ENCODE measurements at places on chromosomes 4 and X.

GRCh38 chrX:106802388-106803275 is at the start of gene TBC1D8B:
TSS of gene TBC1D8B (plus strand) at chrX:106802673. CDS start at chrX:106802854, 181 bp downstream.
- DNase-seq = peak; percentile 87

DNA sequence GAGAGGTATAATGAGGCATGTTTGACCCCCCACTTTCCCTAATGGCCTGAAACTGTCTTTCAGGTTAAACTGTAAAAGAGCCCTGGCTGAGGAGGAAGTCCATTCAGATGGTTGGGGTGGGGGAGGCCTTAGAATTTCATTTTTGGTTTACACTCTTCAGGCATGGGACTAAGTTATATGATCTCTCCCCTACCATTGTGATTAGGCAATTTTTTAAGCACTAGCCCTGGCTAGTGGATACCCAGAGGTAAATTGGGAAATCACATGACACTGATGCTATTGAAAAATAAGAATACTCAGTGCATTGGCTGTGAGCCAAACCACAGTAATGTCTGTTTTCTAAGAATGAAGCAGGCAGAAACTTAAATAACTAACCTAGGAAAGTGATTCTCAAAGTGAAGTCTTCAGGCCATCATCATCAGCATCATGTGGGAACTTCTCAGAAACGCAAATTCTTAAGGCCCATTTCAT is 149.7 kb downstream of the RRAGB start:
- peak; percentile 1 for DNase-seq

DNA sequence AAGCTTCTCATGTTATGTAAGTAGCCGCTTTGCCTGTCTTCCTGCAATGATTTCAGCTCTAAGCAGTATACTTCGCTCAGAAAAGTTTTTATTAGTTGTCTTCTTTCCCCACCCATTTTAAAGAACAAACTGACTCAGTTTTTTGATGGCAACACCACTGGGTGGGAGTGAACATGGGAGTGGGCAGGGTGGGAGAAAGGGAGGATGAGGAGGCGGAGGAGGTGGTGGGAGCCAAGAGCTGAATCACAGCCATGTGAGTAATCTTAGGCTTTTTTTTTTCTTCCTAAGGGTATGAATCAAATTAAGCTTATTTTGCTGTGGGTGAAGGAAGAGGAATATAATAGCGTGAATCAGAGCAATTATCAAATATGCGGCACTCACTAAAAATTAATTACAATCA is 574.3 kb upstream of the DIPK2B start:
- no peak for DNase-seq

- DNase-seq = no peak
These were observed 651.9 kb upstream of the PCDH7 start for GRCh38 chr4:30068234-30068633.

DNA sequence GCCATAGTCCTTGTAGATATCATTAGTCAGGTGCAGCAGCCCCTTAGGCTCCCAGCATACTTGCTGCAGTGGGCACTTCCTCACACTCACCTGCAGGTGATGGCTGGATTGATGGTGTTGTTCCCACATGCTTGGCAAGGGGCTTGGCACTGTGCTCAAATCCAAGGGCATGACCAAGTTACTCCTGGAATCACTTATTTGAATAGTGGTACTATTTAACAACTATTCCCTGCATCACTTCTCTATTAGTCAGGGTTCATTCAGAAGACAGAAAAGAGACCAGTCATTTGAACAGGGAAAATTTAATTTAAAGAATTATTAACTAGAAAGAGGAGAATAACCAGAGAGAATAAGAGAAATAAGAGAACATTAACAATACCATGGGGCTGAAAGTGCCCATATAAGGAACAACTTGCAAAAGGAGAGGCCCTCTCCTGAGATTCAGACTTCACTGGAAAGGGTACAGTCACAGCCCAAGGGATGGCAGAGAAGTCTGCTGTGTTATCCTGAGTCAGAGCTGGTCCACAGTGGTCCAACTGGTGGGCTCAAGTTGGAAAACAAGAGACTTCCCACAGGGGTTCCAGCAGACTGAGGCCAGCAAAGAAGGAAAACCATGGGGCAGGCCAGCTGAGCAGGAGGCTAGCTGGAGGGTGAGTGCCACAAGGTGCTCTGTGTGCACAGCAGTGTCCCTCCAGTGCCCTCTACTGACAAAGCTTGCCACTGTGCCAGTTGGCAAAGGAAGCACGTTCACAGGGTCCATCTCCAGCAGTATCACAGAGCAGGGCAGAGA is 9.8 kb downstream of the SPP1 start:
- no peak for DNase-seq

- no peak for DNase-seq
These were observed 27.0 kb upstream of the GPR78 start for GRCh38 chr4:8553216-8553615.

- peak; percentile 61 for DNase-seq
These were observed 4.8 kb downstream of the SLC49A3 start for GRCh38 chr4:683982-684622.

GRCh38 chr4:141501395-141501794 is 135.0 kb upstream of the IL15 start:
- DNase-seq = no peak

GRCh38 chr4:113146876-113147358 is 97.5 kb downstream of the ANK2 start:
- peak; percentile 33 for DNase-seq

DNA sequence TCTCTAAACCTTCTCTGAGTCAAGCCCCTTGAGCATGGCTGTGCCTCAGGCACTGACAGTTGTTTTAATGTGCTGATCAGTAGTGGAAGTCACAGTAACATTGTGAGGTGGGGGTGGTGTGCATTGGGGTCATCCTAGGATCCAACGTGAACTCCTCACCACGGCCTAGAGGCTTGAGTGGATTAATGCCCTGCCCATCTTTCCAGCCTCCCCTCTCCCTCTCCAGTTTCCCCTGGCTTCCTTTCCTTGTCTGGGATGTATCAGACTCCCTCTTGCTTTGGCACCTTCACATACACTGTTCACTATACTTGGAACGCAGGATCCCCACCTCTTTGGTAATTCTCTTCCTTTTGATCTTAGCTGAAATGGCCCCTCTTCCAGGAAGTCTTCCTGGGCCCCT is 13.3 kb upstream of the PJA1 start:
- no peak for DNase-seq

DNA sequence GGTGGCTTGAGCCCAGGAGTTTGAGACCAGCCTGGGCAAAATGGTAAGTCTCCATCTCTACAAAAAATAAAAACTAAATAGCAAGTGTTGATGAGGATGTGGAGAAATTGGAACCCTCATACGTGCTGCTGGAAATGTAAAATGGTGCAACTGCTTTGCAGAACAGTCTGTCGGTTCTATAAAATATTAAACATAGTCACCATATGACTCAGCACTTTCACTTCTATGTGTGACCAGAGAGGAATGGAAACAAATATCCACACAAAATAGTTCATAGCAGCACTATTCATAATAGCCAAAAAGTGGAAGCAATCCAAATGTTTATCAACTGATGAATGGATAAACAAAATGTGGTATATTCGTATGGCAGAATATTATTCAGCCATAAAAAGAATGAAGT is 60.8 kb upstream of the FMR1 start:
- no peak for DNase-seq

Measured in Caco-2 (cell line).